ENCODE measurements at places on chromosomes 5 and 9.
A peak's percentile ranks its signal among the peaks of the same experiment; 100 is the strongest.

- DNase-seq = no peak
Observed at GRCh38 chr9:14812806-14813205, 90.3 kb upstream of the CER1 start.

DNA sequence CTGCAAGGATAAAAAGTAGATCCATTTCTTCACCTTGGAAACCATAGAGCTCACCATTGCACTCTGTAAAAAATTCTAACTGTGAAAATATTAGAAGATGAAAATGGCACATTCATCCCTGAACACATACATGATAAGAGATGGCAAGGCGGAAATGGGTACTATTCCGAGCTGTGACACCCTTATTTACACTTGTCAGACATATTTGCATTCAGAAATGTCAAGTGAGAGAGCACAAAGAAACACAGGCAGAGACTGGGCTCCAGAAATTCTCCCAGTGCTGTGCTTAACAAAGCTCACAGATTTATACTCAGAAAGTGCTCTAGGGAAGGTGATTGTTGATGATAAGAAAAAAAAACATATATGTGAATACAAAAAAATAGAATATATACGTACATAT lies 170.3 kb upstream of the PUM3 start:
- no peak for DNase-seq

GRCh38 chr5:166909926-166910325 lies 1381.5 kb upstream of the WWC1 start:
- DNase-seq = no peak

- DNase-seq = no peak
Observed at GRCh38 chr9:32928145-32928763, 73.2 kb downstream of the APTX start.

- DNase-seq = no peak
Observed at GRCh38 chr5:129639331-129639730, 108.6 kb upstream of the MINAR2 start.

DNA sequence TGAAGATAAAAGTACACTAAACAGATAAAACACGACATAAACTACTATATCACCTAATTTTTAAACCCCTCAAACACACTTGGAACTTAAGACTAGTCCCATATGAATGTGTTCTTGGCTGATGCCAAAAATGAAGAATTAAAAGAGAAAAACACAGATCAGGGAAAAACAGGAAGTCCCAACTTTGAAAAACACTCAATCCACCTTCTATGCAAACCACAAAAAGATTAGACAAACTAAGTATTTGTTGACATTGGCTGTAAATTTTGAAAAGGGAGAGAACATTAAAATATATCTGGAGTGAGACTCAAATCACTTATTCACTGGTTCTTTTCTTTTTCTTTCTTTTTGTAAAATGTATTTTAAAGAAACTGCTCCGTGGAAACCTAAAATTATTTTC lies 81.4 kb downstream of the ANKH start:
- no peak for DNase-seq

GRCh38 chr9:115673599-115673998 lies 480.0 kb upstream of the PAPPA start:
- no peak for DNase-seq

- no peak for DNase-seq
Observed at GRCh38 chr5:94649874-94650273, 31.4 kb downstream of the SLF1 start.

DNA sequence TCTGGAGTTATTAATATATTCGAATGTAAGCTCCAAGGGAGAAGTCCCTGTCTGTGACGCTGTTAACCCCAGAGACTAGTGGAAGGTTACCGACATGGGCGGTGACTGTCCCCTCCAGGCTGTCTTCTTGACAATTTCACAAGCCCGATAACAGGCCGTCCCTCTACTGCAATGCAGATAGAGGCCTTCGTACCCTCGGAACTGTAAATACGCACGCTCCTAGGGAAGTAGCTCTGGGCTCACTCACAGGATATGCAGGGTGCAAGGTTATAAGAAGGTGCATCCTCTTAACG lies 680 bp upstream of the RFK start:
- peak; percentile 22 for DNase-seq

DNA sequence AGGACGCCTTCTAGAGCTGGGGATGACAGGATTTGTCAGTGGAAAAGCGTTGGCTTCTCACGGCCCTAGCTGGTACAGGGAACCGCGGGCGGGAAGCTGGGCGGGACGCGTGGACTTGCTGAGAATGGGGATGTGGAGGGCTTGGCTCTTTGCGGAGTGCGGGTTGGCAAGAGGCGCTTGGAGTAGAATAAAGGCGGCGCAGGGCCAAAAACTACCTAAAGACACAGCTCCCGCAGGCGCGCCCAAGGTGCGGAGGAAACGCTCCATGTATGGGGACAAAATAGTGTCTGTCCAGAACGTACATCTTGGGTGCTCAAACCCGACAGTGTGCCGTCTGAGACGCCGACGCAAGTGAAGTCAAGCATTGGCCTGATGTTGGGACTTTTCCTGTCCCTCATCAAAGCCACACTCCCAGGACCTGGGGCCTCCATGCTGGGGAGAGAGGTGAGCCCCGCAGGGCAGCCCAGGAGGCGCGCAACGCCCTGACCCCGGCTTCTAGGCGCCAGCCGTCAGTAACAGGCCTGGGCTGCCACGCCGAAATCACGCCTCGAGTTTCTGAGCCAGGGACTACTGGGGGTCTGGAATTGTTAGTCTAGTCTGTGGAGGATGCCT lies 1.6 kb upstream of the NKX2-5 start:
- DNase-seq = no peak

GRCh38 chr9:93670208-93671019 lies 94.0 kb downstream of the PHF2 start:
- DNase-seq = peak; percentile 1

DNA sequence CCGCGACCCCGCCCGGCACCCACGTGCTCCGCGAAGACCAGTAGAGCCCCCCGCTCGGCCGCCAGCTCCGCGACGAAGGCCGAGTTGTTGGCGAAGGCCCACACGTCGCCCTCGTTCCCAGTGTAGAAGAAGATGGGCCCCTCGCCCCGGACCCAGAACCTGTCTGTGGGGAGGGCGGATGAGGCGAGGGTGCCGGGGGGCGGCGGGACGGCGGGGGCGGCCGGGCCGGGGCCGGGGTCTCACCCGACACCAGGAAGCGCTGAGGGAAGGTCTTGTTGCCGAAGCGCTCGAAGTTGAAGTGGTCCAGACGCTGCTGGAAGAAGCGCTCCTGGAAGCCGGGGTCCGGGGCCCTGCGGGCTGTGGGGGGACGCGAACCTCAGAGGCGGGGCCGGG lies 317 bp downstream of the DPP7 start:
- DNase-seq = no peak

GRCh38 chr9:135283671-135284070 lies 195.9 kb upstream of the PPP1R26 start:
- no peak for DNase-seq

DNA sequence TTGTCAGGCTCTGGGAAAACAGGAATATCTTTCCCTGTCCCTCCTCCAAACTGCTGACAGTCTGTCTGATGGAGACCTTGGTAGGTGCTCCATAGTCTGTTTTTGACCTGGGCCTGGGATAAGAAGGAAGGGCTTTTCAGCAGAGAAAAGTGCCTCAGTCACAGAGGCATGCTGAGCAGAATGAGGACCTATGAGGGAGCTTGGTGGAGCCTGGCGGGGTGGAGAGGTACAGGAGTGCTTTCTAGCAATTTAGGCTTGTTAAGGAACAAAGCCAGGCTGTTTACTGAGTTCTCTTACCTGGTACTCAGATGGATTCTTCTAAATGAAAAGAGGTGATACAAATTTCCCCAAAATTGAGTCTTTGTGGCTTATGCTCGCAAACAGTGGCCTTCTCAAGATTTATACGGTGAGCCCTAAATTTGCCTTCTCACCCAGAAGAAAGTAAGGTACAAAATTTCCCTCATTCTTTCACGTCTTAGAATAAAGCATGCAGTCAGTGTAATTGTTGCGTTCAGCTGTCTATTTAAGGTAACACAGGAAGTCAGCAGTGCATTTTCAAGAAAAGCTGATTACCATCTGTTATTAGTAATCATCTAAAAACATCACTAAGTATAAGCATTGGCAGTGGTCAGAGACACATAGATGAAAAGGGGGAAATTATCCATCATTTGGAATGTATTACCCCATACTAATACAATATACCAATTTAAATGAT lies 28.6 kb upstream of the IL13 start:
- peak; percentile 51 for DNase-seq

GRCh38 chr5:83102364-83102980 lies 25.1 kb downstream of the XRCC4 start:
- no peak for DNase-seq

DNA sequence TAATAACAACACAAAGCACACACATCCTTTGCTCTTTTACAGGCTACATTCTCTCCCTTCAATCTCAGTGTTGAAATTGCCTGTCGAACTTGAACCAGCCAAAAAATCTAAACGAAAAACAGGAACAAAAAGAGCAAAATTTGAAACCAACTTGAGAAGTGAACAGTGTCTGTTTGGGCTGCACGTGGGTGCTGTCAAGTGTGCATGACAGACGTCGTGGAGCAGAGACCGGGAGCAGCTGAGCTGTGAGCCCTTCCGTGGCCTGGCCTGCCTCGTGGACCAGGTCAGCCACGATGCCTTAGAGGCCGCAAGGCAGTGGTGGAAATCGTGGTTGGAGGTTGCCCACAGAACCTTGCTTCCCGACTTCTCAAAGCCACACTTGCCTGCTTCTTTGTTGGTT lies 34.8 kb upstream of the DENND1A start:
- no peak for DNase-seq

DNA sequence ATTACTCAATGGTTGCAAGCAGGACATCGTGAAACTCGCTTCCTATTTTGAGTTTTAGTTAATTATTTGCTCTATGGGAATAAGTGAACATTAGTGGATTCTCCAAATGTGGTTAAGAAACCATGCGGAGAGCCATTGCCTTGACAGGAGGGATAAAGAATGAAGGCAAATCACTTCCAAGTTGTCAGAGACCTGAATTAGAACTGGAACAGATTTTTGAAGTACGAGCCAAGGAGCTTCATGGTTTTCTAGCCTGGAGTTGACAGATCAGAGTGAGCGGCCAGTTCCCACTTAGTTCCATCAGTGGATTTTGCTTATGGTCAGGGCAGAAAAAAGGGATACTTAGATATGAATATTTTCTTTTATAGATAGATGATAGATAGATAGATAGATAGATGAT lies 171.4 kb upstream of the CDH10 start:
- no peak for DNase-seq

GRCh38 chr5:177133853-177134696 lies 502 bp downstream of the NSD1 start:
- peak; percentile 33 for DNase-seq

DNA sequence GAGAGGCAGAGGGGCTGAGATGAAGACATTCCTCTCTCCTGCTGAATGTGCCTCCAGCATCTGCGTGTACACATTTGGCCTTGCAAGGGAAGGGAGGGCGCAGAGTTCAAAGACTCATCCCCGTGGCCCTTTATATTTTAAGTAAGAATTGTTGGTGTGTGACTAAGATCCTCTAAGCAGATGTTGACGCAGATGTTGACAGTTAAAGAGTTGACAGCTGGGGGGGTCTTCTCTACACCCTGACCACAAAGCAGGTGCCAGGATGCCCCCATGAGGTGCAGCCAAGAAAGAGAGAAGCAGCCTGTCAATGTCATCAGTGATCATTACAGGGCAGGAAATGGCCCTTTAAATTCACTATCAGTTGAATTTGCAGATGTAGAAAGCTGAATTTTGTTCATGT lies 262.9 kb downstream of the IRX1 start:
- DNase-seq = no peak

DNA sequence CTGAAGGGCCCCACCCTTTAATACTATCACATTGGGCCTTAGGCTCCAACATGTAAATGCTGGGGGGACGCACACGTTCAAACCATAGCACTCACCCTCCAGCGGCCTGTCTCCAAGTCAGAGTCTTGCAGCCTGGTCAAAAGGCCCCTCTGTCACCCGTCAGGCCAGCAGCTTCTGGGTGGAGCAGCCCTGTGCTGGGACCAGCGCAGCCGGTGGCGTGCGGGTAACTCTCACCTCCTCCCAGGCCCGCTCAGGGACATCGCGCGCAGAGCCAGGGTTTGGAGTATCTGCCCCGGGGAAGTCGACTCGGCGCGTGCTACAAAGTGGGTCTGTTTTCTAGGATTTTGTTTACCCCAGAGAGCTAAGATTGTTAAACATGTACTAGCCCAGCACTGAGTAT lies 93.0 kb upstream of the COL5A1 start:
- no peak for DNase-seq

DNA sequence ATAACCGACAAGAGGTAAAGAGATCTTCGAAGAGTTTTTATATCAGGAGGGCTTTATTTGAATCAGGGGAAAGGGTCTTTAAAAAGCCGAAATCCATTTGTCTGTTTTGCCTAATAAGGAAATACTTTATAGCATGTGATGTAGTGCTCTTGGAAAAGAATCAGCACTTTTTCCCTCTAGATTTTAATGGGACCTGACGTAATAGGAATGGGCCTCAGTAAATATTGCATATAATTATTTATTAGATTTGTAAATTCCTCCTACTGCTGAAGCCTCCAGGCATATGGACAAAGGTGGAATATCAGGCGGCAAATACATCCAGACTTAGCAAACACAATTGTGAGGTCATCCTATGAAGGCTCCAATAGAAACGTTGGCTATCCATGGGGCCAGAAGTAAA lies 50.9 kb downstream of the ACTBL2 start:
- no peak for DNase-seq

DNA sequence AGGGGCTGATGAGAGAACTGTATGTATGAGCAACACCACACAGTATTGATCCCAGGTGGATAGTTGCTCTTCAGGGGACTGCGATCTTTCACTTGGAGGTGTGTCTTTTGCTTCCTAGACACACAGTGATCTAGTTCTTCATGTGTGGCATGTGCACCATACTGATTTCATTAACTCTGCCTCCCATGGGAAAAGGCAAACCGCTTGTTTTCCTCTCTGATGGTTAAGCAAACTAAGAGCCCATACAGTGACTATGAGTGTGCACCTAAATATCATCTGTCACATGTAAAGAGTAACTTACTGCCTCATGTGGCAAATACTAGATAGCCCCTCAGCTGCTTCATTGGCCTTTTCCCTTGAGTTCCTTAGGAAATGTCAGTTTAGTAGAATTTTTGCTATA lies 147.3 kb downstream of the TLE4 start:
- DNase-seq = no peak

DNA sequence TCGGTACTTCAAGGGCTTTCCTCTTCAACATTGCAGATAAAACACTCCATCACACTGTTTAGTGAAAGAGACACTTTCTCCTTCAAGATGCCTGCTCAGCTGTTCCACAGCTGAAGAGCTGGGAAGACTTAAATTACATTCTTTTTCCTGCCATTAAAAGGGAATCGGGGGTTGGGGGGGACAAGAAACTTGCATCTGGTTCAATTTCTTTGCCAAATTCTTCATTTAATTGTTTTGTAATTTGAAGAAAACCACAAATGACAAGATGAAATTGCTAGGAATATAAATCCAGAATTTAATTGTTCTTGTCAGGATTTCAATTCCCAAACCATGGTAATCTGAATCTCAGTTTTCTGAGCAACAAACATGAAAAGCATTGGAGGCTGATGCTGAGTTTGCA lies 478.3 kb downstream of the EBF1 start:
- DNase-seq = no peak

DNA sequence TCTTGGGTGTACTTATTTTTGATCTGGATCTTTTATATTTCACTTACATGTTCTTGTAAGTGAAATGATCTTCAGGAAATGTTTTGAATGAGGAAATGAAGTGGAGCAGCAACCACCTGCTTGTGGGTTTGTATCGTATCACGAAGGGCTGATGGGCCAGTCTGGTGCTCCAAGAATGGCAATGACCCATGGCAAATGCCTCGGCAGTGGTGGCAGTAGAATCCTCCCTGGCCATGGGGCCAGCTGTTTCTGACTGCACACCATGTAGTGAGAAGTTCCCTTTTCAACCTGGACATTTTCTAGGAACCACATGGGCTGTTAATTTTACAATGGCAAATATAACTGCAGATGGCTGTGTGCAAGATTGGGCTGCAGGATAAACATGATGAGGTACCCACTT lies 29.9 kb downstream of the MAT2B start:
- no peak for DNase-seq
